Kidney (tissue), 22 donors: ENCODE measurements at places on chromosomes 12 and 14. TPM values are rescaled to one million over a fixed set of nuclear protein-coding genes. Genes with fewer than 3 reads are reported as not detected.

C12orf50 gene
- total RNA-seq = 0.13 TPM

GLIPR1L2 gene
- total RNA-seq = 1.1 TPM

GRCh38 chr14:33342299-33342974 lies 403.8 kb downstream of the NPAS3 start:
- DNase-seq = no peak
- no peaks in the 10 kb centered on the region for H3K27me3 ChIP-seq
- H3K27ac ChIP-seq = no peak overlapping the region

- H3K27me3 ChIP-seq = peaks cover 4% of the 10 kb centered on the region
- peak; percentile 73 for DNase-seq
- H3K4me3 ChIP-seq = no peak overlapping the region
These were observed 282.7 kb upstream of the SFSWAP start for GRCh38 chr12:131428091-131428685.

DNA sequence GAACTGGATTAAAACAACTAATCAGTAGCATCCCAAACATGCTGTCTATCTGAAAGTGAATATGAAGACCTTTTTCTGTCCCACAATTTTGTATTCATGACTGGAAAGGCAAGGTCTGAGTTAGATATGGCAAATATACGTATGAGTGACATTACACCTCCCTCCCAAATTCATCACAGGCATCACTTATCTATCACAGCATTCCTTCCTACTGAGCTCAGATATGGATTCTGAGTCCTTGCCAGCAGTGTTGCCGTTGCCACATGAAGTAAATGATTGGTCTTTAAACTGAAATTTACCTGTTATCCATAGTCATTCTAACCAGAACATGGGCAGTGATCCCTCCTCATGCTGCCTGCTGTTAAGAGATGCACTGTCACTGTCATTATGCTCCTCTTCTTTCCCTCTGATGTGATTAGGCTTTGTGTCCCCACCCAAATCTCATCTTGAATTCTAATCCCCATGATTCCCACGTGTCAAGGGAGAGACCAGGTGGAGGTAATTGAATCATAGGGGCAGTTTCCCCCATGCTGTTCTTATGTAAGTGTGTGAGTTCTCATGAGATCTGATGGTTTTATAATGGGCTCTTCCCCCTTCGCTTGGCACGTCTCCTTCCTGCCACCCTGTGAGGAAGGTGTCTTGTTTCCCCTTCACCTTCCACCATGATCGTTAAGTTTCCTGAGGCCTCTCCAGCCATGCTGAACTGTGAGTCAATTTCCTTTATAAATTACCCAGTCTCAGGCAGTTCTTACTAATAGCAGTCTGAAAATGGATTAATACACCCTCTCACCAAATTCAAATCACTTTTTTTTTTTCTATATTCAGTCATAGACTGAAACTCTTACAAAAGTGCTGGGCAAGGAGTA lies 288.4 kb downstream of the NUAK1 start:
- H3K27ac ChIP-seq = no peak overlapping the region
- no peaks in the 10 kb centered on the region for H3K4me1 ChIP-seq
- no peak overlapping the region for H3K4me3 ChIP-seq
- DNase-seq = no peak
- H3K27me3 ChIP-seq = no peaks in the 10 kb centered on the region

OR6C76 gene
- not detected for total RNA-seq

GRCh38 chr12:22256041-22256441 lies 78.5 kb downstream of the ST8SIA1 start:
- no peak overlapping the region for H3K27ac ChIP-seq
- H3K4me1 ChIP-seq = no peaks in the 10 kb centered on the region
- no peaks in the 10 kb centered on the region for H3K36me3 ChIP-seq
- DNase-seq = no peak
- no peaks in the 10 kb centered on the region for H3K27me3 ChIP-seq

- peak overlapping the region; percentile 76 for H3K27ac ChIP-seq
- peak; percentile 84 for DNase-seq
- H3K36me3 ChIP-seq = no peaks in the 10 kb centered on the region
- peaks cover 4% of the 10 kb centered on the region for H3K4me1 ChIP-seq
- H3K27me3 ChIP-seq = no peaks in the 10 kb centered on the region
These were observed 85.4 kb downstream of the PTCSC3 start for GRCh38 chr14:36091096-36091495.

NAV3 gene
- total RNA-seq = 4.5 TPM

RCOR1 gene
- 17.9 TPM for total RNA-seq

DNA sequence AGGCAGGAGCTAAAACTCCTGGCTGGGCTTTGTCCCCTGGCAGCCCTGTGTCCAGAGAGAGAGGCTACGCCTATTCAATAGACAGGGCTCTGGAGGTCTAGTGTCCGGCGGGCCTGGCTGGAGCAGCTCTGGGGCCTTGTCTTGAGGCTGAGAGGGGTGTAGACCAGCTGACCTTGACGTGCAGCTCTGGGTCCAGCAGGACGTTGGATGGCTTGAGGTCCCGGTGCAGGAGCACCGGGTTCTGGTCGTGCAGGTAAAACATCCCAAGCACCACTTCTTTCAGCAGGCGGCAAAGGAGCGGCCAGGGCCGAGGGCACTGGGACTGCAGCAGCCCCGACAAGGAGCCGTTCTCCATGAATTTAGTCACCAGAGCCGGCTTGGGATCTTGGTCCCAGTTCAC lies 948 bp downstream of the RIPK3 start:
- H3K4me3 ChIP-seq = peak overlapping the region; percentile 32
- no peak for DNase-seq
- no peak overlapping the region for H3K27ac ChIP-seq

GRCh38 chr12:31004666-31005065 lies 69.0 kb upstream of the DDX11 start:
- no peaks in the 10 kb centered on the region for H3K27me3 ChIP-seq
- no peak overlapping the region for H3K4me3 ChIP-seq
- no peaks in the 10 kb centered on the region for H3K4me1 ChIP-seq

DNA sequence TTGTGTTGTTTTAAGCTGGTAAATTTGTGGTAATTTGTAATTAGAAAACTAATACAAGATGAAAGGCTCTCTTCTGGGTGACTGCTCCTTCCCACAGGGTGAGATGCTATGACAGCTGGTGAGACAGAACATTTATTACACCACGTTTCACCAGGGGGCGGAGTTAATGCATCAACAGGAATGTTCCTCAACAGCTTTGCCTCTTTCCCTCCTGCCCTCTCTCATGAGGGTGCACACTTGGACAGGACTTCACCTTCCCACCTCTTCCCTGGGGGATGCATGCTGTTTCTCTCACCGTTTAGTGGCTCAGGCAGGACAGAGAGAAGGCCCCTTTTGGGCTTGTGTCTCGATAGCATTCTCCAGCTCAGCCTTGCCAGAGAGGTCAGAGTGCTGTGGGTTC lies 13.4 kb upstream of the PPP1R1A start:
- no peaks in the 10 kb centered on the region for H3K4me1 ChIP-seq
- H3K27ac ChIP-seq = no peak overlapping the region
- H3K27me3 ChIP-seq = no peaks in the 10 kb centered on the region

- H3K27me3 ChIP-seq = no peaks in the 10 kb centered on the region
- H3K27ac ChIP-seq = no peak overlapping the region
- no peaks in the 10 kb centered on the region for H3K4me1 ChIP-seq
- no peak for DNase-seq
- no peak overlapping the region for H3K4me3 ChIP-seq
These were observed 79.0 kb downstream of the PLCZ1 start for GRCh38 chr12:18658829-18659228.

DENR gene
- total RNA-seq = 35.7 TPM

ADCY6 gene
- 66.9 TPM for total RNA-seq
